GM06990 (cell line): ENCODE measurements at places on chromosomes 6 and 20.

DNA sequence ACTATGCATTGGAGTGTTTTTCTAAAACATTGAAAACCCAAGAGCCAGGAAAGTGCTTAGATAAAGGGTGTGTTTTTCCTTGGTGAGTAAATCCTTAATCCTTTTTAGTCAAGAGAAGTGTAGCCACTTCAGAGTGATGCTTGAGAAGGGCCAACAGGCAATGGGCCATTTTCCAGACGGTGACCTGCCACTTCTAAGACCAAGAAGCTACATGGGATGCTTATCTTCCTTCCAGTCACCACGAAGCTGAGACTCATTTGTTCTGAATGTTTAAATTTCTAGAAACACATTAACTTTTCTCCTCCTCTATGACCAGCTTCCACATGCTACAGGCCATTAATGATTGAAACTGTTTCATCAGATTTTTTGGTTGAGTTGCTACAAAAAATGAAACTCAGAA lies 34.4 kb upstream of the NHSL1 start:
- no peak for DNase-seq

DNA sequence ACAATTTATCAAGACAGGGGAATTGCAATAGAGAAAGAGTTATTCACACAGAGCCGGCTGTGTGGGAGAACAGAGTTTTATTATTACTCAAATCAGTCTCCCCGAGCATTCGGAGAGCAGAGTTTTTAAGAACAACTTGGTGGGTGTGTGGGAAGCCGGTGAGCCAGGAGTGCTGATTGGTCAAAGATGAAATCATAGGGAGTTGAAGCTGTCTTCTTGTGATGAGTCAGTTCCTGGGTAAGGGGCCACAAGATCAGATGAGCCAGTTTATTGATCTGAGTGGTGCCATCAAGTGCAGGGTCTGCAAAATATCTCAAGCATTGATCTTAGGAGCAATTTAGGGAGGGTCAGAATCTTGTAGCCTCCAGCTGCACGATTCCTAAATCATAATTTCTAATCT lies 50.0 kb upstream of the ECI2 start:
- no peak for DNase-seq

GRCh38 chr6:157133856-157134255 lies 189.5 kb downstream of the TMEM242 start:
- DNase-seq = no peak

DNA sequence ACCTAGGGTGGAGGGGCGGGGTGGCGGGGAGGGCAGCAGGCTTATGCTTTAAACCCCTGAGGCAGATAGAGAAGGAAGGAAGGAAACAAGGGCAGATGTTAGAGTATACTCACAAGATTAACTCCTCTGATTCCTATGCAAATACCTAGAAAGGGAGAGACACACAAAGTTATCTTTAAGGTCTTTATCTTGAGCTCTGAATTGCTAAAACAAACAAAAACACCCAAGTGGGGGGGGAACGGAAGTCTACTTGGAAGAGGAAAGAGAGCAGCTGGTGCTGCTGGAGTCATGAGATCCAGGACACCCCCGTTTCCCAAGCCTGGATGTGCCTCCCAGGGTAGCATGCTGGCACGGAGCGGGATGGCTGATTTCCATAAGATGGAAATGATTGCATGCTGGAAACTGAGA lies 43.4 kb downstream of the PLAGL1 start:
- no peak for DNase-seq

- no peak for DNase-seq
Measured at GRCh38 chr6:151680846-151681432, 126.5 kb upstream of the ESR1 start.

DNA sequence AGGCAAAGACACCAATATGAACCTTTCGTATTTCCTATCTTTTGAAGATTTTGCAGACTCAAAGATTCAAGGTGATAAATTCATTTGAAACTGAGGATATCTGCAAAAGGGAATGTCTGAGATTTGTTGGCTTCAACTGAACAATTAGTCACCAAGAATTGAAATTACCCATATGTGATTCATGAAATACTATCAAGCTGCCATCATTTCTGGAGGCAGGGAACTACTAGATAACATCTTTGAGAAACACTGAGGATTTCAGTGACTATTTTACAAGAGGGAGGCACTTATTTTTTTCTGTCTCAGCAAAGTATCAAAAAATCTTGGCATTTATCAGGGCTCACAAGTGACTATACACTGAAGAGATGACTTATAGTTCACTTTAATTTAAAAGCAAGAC lies 39.8 kb upstream of the MMS22L start:
- DNase-seq = no peak

DNA sequence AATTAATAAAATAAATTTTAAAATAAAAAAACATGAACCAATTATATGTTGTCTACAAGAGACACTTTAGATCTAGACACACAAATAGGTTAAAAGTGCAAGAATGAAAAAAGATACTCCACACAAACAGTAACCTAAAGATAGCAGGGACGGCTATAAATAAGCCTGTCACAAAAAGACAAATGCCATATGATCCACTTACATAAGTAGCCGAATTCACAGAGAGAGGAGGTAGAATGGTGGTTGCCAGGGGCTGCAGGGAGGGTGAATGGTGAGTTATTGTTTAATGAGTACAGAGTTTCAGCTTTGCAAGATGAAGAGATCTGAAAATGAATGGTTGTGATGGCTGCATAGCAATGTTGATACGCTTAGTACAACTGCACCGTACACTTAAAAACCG lies 32.7 kb downstream of the KATNA1 start:
- DNase-seq = no peak

GRCh38 chr6:165002866-165003265 lies 306.5 kb downstream of the C6orf118 start:
- DNase-seq = no peak

DNA sequence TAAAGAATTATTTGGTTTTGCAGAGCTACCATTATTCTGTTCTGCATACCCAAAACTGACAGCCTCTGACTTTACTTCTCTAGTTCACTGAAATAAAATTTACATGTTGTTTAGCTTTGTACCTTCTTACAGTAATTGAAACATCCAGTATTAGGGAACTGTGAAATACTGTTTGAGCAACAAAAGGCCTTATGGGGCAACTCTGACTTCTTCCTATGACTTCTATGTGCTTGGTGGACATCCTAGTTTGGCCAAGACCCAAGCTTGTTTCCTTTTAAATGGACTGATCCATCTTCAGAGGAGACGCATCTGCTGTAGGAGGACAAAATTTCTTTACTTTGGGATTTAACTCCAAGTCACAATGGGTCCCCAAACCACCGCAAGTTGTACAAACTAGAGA lies 44.7 kb downstream of the NR2E1 start:
- no peak for DNase-seq

- no peak for DNase-seq
Measured at GRCh38 chr6:56280126-56280525, 32.7 kb upstream of the COL21A1 start.

DNA sequence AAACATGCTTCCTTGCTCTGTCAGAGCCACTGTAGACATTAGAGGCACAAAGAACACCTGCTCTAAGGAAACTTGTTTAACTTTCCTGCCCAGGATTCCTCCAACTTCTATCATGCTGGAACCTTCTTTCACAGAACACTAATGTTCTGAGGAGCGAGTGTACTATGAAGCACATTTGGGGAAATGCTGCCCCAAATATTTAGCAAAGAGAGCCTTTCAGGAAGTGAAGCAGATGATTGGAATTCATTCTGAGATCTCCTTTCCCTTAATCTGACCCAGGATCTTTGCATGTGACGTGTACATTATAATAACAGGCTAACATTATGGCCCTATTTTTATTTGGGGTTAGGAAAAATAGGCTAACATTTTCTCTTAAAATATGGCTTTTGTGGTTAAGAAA lies 21.0 kb upstream of the FYN start:
- no peak for DNase-seq

DNA sequence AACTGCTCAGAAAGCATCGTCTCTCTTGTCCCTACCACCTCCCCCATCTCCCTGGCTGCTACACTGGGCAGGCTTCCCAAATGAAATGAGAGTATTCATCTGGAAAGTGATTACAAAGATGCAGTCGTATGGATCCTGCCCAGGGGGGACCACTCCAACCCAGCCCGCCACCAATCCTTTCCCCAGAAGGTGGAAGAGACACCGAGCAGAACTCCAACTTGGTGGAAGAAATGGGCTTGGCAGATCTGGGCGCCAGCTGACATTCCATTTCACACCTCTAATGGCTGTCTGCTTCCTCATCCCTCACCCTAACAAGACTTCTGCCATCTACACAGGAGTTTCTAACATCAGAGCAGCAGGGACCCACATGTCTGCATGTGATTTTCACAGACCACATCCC lies 12.7 kb downstream of the PKHD1 start:
- DNase-seq = no peak

DNA sequence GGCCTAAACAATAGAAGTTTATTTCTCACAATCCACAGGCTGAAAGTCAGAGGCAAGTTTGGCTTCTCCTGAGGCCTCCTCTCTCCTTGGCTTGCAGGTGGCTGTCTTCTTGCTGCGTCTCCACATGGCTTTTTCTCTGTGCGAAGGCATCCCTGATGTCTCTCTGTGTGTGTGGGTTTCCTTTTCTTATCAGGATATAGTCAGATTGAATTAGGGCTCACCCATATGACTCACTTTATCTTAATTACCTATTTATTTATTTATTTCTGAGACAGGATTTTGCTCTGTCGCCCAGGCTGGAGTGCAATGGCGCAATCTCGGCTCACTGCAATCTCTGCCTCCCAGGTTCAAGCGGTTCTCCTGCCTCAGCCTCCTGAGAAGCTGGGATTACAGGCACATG lies 30.7 kb downstream of the LINC00237 start:
- DNase-seq = no peak

GRCh38 chr20:53276143-53276542 lies 304.0 kb downstream of the TSHZ2 start:
- no peak for DNase-seq
